ENCODE measurements at places on chromosomes 1 and 21. TPM values are rescaled to one million over a fixed set of nuclear protein-coding genes. Genes with fewer than 3 reads are reported as not detected.

DNA sequence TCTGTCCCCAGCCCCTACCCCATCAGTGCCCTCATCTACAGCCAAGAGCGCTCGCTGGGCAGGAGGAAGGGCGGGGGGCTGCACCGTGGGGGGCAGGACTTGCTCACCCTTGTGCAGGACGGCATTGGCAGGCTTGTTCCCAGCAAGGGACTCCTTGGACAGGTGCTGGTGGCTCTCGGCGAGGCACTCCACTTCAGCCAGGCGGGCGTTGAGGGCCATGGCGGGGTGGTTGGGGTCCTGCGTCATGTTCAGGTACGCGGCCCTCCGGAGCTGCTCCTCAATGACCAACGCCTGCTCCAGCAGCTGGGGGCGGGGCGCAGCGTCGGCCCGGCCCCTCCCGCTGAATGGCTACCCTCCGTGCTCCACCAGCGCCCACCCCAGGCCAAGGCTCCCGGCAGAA, 64.0 kb downstream of the KCNAB2 start:
- DNase-seq = no peak

DNA sequence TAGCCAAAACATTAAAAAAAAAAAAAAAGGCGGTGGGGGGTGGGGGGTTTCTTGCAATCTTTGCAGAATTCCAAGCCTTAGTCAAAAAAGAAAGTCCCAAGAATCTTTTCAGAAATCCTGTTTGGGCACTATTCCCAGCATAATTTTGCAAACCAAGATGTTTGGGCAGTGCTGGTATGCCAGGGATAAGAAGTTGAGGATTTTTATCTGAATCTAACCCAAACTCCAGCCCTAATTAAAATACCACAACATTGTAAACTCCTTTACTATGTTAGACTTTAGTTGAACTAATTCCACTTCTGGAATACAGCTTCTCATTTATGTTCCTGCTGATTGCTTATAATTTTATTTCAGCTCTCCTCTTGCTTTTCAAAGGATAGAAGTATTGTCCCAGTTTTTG, 504.1 kb upstream of the ADGRL2 start:
- DNase-seq = no peak

- no peak for DNase-seq
These were observed at the start of gene KRTAP12-1 for GRCh38 chr21:44681861-44682579. Gene KRTAP12-1, minus strand, starts transcription at chr21:44682163. Its CDS starts 40 bp downstream, at chr21:44682123.

DNA sequence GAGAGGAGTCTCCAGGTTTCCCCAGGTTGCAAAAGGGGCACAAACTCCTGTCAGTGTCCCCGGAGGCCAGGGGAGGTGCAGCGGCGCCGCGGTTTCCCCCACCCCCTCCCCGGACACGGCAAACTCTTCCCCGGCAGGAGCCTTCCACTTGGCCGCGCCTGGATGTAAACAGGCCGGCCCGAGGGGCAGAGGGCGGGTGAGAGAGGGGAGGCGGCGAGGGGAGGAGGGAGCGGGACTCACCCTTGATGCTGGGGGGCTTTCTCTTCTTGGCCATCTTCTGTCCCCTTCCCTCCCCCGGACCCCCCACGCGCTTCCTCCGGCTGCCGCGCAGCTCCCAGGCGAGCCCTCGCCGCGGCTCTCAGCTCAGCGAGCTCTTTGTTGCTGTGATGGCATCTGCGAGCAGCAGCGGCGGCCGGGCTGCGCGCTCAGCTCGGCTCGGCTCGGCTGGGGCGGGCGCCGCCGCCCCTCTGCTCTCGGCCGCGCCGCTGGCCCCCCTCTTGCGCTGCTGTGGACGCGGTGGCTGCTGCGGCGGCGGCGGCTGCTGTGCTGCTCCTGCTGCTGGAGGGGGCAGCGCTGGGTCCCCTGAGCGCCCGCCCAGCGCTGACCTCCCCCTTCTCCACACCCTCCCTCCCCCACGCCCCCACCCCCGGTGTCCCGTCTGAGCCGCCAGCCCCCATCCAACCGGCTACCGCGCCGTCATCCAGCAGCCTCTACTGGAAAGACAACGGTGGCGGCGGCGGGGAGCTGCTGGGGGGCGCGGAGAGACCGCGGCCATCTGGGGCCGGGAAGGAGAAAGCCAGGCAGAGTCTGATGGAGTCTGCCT, 4.9 kb upstream of the SLC44A5 start:
- DNase-seq = peak; percentile 8

DNA sequence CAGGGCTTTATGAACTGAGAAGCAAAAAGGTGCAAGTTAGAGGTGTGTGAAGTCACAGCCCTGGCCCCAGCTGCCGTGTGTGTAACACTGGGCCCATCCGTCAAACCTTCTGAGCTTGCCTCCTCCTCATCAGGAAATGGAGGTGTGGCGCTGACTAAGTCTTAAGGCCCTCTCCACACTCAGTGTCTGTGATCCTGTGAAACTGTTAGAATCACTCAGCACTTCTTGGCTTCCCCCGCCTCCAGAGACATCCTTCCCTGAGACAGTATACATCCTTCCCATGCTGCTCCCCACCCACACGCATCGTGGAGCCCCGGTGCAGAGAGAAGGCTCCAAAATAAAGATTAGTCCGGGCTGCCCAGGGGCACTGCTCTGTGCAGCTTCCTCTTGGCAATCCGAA, 33.3 kb downstream of the LRP8 start:
- DNase-seq = peak; percentile 27

- peak; percentile 57 for DNase-seq
These were observed 70.8 kb upstream of the RHOU start for GRCh38 chr1:228664399-228664914.

- DNase-seq = no peak
These were observed 3901.8 kb downstream of the SRGAP2C start for GRCh38 chr1:125086611-125087010.

DNA sequence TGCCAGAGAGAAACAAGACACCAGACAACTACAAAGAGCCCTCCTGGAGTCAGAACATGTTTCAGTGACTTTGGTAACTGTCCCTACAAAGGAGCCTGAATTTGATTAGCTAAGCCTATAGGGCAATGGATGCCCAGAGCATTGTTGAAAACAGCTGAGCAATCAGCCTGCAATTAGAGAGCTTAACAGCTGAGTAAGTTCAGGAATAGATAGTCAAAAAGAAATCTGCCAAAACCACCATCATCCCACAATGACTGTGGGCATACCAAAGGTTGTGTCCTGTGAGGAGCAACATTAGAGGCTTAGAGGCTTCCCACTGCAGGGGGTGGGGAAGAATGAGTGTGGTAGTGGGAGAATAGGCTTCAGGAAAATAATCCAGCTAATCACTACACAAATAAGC, 32.1 kb downstream of the SH3BP5L start:
- no peak for DNase-seq

DNA sequence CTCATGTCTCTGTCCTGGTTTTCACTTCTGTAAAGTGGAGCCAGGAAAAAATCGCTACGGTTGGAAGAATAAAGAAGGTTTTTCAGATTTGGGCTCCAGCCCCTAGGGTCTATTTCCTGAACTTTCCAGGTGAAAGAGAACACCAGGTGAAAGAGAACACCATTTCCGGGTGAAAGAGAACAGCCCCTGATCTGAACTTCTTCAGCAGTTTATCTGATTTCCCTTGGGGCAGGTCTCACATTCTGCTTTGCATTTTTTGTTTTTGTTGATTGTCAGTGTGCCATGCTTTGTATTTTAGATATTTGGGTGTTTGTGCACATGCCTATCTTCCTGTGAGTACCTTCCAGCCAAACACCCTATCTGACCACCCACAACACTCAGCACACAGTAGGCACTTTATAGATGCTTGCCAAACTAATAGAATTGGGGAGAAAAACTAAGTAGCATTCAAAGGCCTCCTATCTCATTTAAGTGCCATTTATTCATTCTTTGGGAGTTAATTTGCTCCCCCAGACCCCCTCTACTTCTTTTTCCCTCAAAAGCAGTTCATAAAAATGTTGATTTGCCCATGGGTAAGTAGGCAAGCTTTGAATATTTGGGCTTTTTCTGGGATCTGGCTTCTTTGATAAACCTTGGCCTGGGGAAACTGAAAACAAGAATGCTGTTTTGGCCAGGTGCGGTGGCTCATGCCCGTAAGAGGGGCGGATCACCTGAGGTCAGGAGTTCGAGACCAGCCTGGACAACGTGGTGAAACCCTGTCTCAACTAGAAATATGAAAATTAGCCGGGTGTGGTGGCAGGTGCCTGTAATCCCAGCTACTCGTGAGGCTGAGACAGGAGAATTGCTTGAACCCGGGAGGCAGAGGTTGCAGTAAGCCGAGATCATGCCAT, 2.2 kb downstream of the NAV1 start:
- DNase-seq = no peak

GRCh38 chr1:218499011-218499691, 154.0 kb downstream of the TGFB2 start:
- peak; percentile 67 for DNase-seq

DNA sequence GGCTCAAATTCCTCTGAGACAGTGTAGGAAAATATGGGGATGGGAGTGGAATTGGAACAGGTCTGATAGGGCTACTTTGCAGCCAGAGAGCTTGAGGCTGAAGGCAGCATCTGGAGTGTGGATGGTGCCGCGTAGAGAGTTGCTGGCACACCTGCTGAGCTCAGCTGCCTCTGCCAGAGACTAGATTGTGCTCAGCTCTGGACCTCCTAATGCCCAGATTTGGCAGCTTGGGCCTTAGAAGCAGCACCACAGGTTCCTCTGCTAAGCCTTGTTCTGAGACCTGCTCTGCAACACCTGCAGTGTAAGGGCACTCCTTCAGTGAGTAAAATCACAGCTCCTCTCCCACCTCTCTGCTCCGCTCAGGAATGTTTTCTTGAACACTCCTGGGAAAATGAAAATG, 23.3 kb downstream of the ACOT11 start:
- no peak for DNase-seq

DNA sequence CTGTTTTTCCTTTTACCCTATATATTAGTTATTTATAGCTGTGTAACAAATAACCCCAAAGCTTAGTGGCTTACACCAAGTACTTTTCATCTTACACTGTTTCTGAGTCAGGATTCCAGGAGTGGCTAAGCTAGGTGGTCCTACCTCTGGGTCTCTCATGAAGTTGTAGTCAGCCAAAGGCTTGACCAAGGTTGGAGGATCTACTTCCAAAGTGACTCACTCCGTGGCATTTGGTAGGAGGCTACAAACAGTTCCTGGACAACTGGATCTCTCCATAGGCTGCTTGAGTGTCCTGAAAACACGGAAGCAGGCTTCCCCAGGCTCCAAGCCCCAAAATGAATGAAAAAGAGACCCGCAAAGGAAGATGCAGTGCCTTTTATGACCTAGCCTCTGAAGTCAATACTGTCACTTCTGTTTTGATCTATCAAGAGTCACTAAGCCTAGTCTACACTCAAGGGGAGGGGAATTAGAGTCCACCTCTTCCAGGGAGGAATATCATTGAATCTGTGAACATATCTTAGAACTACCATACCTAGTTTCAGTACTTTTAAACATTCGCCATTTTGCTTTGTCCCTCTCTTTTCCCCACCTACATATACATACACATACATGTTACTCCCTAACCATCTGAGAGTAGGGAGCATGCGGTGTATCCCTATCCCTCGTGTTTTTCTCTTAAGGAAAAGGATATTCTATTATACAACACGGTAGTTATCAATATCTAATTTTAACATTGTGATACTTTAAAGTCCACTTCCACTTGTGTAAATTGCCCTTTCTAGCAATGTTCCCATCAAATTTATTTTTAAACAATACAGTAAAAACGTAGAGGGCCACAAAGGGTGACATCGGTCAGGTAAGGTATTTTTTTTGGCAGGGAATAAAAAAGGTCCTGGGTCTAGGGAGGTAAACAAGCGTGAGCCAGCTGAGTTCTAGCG, 67.2 kb downstream of the SLC35A3 start:
- DNase-seq = peak; percentile 75

DNA sequence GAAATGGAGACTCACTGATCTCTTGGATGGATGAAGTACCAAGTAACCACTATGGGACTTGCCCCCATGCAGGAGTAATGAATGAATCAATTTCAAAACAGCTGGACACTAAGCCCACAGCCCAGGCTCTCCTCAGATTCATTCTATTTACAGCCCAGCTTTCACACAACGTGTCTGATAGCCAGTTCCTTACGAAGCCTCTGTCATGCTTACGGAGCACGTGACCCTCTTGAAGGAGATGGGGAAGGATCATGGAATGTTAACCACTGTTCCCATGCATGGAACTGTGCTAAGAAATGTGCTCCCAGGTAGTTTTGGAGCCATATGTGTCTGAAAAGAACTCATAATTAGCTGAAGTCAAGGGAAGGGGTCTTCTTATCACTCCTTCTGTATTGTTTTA, 124.1 kb downstream of the KIF26B start:
- DNase-seq = no peak

DNA sequence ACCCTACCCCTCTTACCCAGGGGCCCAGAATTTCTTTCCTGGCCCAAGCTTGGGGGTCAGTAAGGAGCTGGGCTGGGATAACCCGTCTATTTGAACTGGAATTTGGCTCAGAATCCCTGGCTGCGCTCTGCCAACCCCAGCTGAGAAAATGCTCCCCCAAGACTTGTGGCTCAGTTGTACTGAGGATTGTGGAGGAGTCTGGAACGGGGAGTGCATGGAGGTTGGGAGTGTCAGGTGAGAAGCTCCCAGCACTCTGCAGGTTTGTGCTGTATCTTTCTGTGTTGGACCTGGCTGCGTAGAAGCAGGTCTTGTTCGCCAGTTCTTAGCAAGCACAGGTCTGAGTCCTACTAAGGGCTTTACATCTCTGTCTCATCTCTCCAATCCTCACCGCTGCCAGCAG, 1.6 kb downstream of the TCEA3 start:
- DNase-seq = no peak

GRCh38 chr21:37168666-37169065, 95.6 kb downstream of the TTC3 start:
- DNase-seq = no peak

GRCh38 chr1:52572387-52572786, 19.5 kb upstream of the TUT4 start:
- DNase-seq = no peak

DNA sequence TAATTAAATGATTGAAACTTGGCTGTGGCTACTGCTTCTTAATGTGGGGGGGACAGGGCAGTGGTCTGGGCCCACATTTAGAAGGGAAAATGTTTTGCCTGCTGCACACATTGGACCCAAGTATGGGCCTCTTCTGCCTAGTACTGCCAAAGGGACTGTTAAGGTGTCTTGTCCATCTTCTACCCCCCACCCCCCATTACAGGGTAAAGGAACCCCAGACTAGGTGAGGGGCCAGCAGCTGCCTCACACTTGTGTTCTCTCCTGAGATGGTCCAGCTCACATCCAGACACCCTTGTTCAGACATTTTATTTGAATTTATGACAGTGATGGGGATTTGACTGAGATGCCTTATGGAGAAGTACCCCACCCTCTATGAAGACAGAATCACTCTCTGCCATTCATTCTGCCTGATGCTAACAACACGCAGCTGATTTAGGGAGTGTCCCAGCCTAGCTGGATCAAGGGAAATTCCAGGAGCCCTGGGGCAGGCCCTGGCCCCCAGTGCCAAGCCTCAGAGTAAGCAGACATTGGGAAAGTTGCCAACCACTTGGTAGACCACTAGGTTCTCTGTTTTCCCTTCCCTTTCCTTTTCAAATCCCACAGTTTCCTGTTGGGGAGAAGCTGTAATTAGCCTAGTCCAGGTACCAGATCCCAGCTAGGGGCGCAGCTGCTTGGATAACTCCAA, 42.1 kb downstream of the YARS1 start:
- peak; percentile 98 for DNase-seq

Gene IFI44L
- total RNA-seq = 5.4 TPM

Gene PDZK1
- total RNA-seq = 5.3 TPM
